Activated CD8-positive, alpha-beta T cell treated with anti-CD3 and anti-CD28 coated beads for 36 hours (primary cell): ENCODE measurements at places on chromosomes 3 and 15. TPM values are rescaled to one million over a fixed set of nuclear protein-coding genes. Genes with fewer than 3 reads are reported as not detected.

DNA sequence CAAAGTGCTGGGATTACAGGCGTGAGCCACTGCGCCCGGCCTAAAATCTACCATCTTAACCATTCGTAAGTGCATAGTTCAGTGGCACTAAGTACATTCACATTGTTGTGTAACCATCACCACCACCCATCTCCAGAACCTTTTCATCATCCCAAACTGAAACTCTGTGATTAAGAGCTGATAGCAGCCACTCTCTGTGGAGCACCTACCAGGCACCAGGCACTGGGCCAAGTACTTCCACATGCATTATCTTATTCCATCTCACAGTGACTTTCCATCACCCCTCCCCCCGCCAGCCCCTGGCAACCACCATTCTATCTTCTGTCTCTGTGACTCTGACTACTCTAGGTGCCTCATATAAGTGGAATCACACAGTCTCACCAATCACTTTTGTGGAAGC is 2.3 kb upstream of the INSYN1 start:
- no peak for DNase-seq

DNA sequence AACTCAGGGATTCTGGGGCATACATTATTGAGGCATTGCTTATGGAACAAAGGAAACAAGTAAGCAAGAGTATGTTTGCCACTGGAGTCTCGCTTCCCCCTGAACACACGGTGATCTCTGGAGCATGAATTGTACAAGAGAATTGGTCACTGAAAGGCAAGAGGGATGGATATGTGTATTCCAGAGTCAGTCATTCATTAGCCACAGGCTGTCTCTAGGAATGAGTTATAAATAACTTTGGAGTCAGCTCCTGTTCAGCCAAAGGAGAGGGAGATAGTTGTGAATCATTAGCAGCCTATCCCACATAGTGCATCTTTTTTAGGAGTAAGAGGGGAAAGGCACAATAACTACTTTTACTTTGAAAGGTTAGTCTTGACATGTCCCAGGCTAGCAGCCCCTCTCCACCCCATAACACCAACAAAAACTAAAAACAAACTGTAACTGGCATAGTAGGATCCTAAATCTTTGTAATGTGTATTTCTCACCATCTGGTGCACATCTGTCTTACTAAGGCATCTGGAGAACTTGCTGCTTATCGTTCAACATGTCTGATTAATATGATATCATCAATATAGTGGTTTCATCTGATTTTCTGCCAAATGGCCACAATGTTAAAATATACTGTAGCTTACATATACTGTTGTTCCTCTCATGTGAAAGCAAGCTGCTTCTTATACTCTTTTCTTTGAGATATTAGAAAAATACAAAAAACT is 462.2 kb downstream of the GRM7 start:
- DNase-seq, result no peak

DNA sequence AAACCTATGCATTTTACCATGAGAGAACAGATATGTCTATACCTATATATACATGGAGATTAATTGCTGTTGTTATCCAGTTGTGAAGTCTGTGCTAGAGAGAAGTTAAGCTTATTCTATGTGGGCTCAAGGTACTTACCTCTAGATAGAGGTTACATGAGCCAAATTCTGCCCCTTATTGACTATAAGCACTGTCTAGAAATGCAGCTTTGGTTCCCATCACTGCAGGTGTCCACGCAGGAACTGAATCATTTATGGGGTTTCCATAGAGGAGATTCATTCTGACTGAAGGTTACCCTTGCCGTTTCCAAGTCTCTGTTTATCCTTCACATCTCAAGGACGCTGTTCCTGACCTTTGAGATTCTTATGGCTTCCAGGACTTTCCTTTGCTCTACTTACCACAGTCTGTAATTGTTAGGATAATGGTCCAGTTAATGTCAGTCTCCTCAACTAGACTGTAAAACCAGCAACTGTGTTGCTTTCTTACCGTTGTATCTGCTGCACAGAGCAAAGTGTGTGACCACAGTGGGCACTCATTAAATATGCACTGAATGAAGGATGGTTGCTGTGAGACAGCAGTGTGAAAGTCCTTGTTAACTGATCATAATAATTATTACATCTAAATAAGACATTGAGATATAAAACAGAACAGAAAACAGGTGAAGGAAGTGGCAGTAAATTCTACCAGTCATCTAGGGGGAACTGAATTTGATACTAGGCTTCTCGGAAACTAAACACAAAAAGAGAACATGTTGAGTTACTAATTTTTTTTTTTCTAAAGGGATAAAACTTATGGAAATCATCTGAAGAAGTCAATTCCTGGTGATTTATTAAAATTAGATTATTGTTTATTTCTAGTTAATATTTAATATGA is 44.0 kb upstream of the BCL6 start:
- DNase-seq, result no peak

- no peak for DNase-seq
Measured at GRCh38 chr15:96087180-96087884, 243.2 kb upstream of the NR2F2 start.

DNA sequence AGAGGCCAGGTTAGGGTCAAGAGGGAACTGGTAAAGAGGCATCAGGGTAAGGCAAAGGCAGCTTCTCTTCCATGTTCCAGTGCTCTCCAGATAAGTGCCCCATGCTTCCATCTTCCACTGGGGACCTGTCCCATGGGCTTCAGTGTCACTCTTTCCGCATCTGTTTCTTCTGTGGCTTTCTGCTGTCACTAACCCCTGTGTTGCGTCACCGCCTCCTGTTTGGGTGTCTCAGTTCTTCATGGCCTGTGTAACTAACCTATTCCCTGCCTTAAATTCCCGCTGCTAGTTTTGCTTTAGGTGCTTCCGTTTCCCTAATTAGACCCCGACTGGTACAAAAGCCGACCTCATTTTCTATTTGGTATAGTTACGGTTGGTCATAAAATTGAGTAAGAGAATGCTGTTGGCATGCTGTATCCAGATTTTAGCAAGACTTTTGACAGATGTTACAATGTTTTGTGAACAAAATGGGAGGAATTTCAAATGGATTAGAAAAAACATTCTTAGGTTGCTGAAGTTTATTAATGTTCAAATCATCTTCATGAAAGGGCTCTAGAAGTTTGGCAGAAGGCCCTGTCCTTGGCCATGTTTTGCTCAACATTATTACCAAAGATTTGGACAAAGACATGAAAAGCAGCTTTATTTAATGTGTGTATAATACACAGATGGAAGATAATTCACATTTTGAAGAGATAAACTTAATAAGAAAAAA is 245.3 kb downstream of the BBX start:
- DNase-seq, result no peak

DNA sequence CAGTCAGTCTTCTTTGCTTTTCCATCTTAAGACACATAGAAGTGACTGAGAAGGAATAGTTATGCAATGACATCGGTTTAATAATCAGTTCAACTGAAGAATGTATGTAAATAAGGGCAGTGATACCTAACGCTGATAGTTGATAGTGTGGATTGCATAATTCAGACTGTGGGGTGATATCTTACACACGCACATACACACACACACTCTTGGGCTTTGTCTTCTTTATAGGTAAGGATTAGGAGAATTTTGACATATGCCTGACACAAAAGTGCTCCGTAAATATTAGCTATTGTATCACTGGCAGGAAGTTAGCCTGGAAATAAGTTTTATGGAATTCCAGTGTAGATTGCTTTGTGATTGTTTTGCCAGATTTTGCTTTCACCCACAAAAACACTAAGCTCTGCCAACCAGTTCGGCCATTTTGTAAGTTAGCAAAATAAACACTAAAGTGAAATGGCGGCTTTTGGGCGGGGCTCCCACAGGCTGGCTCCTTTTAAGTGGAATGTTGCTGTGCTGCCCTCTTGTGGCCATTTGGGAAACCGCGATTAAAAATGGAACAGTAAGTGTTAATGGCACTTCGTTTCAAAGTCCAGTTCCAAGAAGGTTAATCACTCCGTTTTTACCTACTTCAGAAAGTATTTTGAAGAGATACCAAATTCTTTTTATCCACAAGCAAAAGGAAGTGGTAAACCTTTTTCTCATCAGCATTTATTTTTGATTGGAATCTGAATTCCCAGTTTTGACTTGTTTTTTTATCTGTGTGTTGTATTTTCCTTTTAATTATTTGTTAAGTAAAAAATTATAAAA is 17.7 kb downstream of the CHD2 start:
- DNase-seq, result peak; percentile 99

- DNase-seq, result no peak
Measured at GRCh38 chr3:187774185-187774789, 29.0 kb upstream of the BCL6 start.

DNA sequence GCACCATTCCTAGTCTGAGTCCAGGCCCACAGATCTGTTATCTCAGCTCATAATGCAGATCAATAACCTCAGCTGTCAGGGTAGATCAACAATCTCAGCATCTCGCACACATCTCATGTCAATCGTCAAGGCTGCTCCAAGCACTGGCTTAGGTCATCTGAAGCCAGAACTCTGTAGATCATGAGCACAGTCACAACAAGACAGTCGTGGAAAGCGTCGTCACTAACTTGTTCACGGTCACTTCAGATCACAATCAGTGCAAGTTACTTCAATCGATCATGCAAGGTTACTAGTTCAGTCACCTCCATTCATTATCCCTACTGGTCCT is 71.8 kb downstream of the RBPMS2 start:
- DNase-seq, result no peak

GRCh38 chr15:95864467-95864886 is 466.0 kb upstream of the NR2F2 start:
- peak; percentile 13 for DNase-seq

DNA sequence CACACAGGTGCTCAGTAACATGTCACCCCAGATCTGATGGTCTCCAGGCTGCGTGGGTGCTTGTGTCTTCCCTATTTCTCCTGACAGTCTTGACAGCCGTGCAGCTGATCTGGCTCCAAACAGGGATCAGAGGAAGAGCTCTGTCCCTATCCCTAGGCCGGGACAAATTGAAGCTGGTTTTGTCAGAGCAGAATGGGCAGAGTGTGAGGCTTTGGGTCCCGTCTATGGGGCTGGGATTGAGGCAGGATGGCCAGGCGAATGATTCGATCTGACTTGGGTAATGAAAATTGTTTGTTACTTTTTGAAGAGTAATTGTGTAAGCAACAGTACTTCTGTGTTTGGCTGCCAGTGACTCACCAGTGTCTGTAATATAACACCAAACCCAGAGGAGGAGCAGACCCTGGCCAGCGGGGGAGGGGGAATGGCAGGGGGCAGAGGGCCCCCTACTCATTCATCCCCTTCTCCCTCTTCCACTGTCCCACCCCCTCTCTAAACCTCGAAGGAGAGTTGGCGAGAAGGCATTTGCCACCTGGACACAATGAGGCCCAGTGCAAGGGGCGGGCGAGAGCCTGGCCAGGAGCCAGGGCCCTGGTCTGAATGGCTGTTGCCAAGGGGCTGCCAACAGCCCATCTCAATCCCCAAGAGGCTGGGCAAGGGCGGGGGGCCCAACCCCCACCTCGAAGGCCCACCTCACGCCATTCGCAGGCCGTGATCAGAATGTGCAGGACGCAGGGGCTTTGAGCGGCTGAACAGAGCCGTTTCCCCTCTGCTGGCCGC is 4.9 kb upstream of the MAGEF1 start:
- no peak for DNase-seq

GRCh38 chr15:100108346-100108745 is 233.4 kb downstream of the ADAMTS17 start:
- DNase-seq, result no peak

DNA sequence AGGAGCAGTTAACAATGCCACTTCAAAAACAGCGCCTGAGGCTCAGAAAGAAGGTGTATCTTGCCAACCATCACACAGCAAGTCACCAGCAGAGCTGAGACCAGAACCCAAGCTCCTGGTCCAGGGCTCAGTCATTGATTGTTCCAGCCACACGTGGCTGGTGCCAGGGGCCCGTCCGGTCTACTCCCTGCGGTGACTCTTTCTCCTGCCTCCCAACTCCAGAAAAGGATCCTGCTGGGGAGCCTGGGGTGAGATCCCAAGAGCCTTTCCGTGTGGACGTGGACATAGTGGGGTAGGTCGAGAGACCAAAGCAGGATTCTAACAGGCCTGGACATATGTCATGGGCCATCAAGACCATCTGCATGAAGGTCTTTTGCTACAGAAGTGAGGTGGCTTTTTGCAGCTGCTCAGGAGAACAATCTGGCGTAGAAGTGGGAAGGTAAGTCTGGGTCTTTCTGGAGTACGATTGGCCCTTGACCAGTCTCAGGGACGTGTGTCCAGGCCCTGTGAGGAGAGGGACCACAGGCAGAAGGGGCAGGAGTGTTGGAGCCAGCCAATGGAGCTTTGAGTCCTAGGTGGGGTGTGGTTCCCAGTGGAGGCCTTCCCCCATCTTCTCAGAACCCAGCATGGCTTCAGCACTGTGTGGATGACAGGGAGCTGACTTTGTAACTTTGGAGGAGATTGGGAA is 105.4 kb downstream of the HMG20A start:
- DNase-seq, result no peak

DNA sequence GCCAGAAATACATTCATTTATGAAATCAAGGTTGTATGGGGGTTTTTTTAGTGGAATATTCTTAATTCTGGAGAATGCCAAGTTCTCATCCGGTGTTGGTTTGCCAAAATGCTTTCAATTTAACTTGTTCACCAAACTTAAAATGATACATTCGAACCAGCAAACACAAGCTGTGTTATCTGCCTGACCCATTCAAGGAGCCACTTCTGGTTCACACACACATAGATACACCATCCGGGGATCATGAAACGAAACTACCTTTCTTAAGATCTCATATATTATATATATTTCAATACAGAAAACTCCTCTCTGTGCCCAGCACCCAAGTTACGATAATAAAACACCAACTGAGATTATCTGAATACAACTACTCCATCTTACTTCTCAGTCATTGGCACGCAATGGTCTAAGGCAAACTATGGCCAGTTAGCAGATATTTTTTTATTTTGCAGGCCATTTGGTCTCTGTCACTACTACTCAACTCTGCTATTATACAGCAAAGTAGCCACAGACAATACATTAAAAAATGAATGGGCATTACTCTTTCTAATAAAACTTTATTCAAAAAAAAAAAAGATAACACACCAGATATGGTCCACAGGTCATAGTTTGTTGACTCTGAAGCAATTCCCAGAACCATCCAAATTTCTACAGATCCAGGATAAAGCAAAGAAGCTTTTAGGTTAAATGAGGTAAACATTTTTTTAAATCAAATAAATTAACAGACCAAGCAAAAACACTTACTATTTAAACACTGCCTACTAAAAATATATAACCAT is 89.6 kb downstream of the TBL1XR1 start:
- DNase-seq, result no peak

SEC62 gene
- total RNA-seq, result 60.2 TPM

C3orf22 gene
- total RNA-seq, result not detected

EOMES gene
- total RNA-seq, result 4.4 TPM

MASP1 gene
- not detected for total RNA-seq

CCDC191 gene
- 1.7 TPM for total RNA-seq

SOX14 gene
- not detected for total RNA-seq

ACP3 gene
- total RNA-seq, result not detected
